CD4-positive, alpha-beta T cell treated with Interleukin-1 beta for 1 hour (primary cell): ENCODE measurements at places on chromosomes 12 and 14.
A peak's percentile ranks its signal among the peaks of the same experiment; 100 is the strongest.

GRCh38 chr12:52906191-52906601 is 1.3 kb upstream of the KRT8 start:
- DNase-seq = no peak

GRCh38 chr14:63286071-63286470 is 32.7 kb downstream of the GPHB5 start:
- no peak for DNase-seq

DNA sequence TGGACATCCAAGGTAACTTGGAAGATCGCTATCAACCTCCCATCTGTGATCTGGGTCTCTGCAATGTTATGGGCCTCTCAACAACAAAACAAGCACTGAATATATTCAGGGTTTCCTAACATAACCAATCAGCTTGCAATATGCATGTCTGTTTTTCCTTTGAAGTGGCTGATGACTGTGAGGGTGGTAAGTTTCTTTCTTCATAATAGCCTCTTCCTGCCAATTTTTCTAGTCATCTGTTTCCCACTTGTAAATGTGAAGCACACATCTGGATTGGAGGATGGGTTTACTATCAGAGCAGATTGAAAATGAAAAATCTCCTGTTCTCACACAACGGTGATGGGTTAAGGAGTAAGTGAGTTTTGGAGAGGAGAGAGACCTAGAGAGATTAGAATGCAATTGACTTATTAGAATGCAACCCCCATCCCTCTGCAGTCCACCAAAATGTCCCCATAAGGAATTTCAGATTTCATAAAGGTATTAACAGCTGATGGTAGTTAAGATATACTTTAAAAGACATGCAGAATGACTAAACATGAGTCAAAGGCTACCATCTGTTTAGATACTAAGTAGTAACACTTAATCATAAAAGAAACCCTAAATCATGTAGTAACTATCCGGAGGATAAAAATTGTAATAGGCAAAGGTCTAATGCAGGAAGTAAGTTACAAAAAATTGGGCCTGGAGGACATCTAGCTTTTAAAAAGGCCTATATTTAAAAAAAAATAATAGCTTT is 58.4 kb upstream of the SAV1 start:
- DNase-seq = peak; percentile 56

- DNase-seq = no peak
Observed at GRCh38 chr12:112855375-112855774, 51.4 kb upstream of the OAS1 start.

DNA sequence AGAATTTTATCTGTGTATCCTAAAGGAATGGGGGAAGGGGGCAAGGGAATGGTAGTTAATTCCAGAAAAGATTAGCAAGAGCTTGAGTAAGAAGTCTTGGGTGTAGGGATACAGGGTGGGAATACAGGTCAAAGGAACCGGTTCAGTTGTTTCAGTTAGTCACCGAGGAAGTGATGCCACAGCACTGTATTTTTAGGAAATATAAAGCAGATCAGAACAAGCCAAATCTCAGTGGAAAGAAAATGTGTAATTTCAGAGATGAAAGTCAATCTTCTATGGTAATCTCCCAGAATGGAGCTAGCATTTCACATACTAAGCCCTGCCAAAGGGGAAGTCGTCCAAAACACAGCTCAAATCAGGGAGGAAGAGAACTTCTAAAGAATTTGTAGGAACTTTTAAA is 4.7 kb upstream of the TUBA1C start:
- no peak for DNase-seq

DNA sequence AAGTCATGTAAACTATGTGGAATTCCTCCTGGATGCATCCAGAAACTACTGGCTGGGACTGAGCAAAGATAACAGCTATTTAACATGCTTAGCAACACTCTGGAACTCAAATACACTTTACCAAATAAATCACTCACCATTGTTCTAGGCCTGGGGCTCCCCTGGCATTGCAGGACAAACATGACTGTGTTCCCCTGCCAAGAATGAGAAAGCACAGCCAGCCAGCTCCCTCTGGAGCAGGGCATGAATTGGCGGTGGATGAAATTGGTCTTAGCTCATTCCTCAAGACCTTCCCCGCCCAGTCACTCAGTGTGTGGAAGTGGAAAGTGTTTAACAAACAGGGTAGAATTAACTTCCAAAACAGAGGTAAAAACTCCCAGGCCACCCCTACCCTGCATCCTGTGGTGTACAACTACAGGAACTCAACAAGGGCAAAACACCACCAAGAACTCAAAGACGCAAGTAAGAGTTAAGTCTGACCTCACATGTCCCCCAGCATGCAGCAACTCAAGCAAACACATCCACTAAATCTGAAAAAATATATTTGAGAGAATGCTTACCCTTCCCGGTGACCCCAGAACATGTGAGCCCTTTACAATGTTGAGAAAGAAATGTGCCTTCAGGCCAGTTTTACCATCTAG is 58.4 kb upstream of the BDKRB2 start:
- no peak for DNase-seq

DNA sequence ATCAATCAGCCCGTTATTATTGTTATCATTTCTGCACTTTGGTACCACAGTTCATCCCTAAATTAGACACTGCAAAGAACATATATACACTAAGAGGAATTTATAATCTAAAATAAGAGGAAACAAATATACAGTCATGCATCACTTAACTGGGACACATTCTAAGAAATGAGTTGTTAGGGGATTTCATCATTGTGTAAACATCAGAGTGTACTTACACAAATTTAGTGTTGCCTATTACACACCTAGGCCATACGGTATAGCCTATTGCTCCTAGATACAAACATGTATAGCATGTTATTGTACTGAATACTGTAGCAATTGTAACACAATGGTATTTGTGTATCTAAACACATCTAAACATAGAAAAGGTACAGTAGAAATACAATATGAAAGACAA is 190.5 kb downstream of the BMP4 start:
- DNase-seq = no peak

DNA sequence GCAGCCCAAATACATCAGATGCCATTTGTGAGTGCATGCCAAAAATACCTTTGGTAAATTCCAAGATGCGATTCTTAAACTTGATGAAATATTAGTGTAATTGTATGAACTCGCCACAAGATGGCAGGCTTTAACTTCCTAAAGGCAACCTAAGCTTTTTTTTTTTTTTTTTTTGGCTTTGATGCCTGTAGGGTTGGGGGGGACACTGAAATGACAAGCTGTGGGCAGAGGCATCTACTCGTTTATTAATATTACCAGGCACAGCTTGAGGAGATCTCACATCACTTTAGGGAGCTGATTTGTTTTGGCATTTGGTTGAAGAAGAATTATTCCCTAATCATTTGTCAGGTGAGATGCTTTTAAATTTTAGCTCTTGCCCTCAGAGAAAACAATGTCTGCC is 126.7 kb upstream of the CCDC196 start:
- DNase-seq = peak; percentile 46

GRCh38 chr12:24415934-24416333 is 466.5 kb upstream of the SOX5 start:
- DNase-seq = no peak

- DNase-seq = no peak
Observed at GRCh38 chr12:104551313-104551931, 94.7 kb downstream of the CHST11 start.

GRCh38 chr14:26993556-26993955 is 395.7 kb upstream of the NOVA1 start:
- DNase-seq = no peak

GRCh38 chr14:22024137-22024536 is 350.5 kb upstream of the OR4E1 start:
- no peak for DNase-seq

GRCh38 chr12:111367661-111368221 is 1.2 kb downstream of the PHETA1 start:
- no peak for DNase-seq

DNA sequence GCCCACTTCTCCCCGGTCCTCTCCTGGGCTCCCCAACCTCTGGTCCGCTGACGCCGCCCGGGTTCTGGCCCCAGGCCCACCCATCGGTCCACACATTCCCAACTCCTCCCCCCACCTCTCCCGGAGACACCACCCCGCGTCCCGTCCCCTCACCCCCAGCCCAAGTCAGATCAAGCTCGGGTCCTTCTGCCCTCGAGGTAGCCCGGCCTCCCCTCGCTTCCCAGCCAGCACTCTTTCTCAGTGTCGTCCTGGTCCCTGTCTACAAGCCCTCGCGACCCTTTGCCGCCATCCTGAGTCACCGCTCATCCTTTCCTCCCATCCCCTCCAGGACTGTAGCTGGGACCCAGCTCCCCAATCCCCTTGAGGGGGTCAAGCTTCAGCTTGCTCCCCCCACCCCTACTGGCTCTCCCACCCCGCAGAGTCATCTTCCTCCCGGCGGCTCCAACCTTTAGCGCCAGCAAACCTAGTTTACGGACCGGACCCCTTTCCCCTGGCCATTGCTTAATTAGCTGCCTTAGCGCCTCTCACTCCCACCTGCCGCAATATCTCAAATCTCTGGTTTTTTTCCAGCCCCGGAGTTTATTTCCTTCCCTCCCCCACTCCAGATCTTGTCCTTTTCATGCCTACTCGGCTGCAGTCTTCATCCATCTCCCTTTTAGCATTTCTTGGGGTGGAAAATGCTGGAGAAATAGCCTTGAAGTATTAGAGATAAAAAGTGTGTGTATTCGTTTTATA is 1.1 kb downstream of the PPP4R4 start:
- no peak for DNase-seq

- no peak for DNase-seq
Observed at GRCh38 chr12:65821336-65821735, 2.9 kb upstream of the HMGA2 start.

- DNase-seq = no peak
Observed at GRCh38 chr12:2627835-2628191, 167.0 kb upstream of the FKBP4 start.

- no peak for DNase-seq
Observed at GRCh38 chr14:58797010-58797429, 159.3 kb downstream of the DACT1 start.

- no peak for DNase-seq
Observed at GRCh38 chr14:80304125-80304766, 92.9 kb upstream of the DIO2 start.

DNA sequence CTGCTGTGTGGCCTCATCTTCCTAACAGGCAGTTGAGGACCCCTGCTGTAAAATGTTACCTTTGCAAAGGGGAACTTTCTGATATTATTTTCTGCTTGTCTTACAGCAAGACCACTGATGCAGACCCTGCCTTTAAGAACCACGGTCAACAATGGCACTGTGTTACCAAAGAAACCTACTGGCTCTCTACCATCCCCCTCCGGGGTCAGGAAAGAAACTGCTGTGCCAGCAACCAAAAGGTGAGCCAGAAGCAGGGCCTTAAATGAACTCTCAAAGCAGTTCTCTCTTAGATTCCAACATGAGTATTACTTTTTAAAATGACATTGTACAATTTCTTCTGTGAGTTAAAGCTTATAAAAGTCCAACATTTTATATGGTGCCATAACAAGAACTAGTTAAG is 72.2 kb downstream of the EML1 start:
- DNase-seq = no peak

- DNase-seq = no peak
Observed at GRCh38 chr12:71240946-71241345, 83.1 kb upstream of the TSPAN8 start.

- DNase-seq = no peak
Observed at GRCh38 chr12:123956249-123956648, 16.4 kb downstream of the CCDC92 start.

- DNase-seq = no peak
Observed at GRCh38 chr14:84523746-84524145, 1006.2 kb upstream of the FLRT2 start.

DNA sequence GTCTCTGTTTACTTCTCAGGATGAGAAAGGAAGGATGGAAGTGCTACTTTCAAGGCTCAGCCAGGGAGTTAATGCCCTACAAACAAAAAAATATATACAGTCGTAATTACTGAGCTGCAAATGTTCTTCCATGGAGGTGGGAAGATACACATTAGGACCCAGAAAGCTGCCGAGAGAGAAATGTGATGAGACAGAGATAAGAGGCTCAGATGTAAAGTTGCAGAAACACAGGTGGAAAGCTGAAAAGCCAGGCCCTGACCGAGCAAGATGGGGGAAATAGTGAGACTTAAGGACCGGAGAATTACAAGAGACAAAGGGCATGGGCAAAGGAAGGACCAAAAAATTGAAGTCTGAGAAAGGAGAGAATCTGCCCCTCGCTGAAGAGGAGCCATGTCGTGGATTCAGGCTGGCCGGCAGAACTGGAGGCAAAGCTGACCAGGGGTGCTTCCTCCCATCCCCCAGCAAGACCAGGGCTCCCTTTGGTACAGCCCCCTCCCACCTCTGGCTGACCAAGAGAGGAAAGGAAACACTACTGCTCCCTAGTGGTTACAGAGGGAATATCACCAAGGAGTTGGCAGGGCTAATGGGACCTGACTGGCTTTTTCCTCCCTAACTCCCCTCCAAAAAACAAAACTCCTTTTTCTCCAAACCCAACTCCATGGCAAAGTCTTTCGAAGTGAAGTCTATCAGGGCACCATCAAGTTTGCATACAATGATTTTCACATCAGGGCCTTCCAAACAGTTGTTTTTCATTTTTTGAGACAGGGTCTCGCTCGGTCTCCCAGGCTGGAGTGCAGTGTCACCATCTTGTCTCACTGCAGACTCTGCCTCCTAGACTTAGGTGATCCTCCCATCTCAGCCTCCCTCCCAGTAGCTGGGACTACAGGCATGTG is 12.1 kb downstream of the ZFHX2 start:
- peak; percentile 57 for DNase-seq

GRCh38 chr12:61029516-61029915 is 1230.7 kb upstream of the USP15 start:
- no peak for DNase-seq

- peak; percentile 29 for DNase-seq
Observed at GRCh38 chr12:96108321-96108720, 72.9 kb upstream of the LTA4H start.

DNA sequence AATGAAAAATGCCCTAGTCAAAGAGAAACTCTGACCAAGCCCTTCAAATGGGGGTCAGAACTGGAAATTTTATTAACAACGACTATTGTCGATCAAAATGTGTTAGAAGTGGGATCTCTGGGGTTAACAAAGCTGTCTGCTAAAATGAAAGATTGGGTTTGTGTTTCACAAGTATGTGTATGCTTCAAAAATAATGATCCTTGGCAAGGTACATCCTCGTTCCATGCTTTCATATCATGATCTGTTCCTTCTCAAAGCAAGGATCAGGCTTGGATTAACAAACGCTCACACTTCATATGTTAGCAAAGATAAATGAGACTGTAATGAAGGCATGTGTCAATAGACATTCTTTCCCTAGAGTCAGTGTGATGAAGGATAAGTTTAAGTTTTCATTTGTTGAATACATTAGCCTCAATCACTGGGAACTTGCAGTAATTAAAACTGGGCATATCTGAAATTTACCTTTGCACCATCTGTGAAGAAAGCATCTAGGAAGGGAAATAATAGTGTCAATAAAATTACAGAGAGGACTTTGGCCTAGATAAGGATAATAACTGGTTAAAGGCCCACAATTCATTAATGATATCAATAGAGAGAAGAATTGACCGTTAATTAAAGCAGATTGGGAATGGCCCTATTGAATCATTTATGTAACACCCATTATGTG is 91.8 kb downstream of the RIN3 start:
- DNase-seq = no peak
